ENCODE measurements at places on chromosomes 7 and 10.

- DNase-seq: no peak
Measured at GRCh38 chr7:135995748-135996147, 18.6 kb upstream of the MTPN start.

GRCh38 chr7:21028186-21028585 lies 241.5 kb upstream of the SP8 start:
- no peak for DNase-seq

DNA sequence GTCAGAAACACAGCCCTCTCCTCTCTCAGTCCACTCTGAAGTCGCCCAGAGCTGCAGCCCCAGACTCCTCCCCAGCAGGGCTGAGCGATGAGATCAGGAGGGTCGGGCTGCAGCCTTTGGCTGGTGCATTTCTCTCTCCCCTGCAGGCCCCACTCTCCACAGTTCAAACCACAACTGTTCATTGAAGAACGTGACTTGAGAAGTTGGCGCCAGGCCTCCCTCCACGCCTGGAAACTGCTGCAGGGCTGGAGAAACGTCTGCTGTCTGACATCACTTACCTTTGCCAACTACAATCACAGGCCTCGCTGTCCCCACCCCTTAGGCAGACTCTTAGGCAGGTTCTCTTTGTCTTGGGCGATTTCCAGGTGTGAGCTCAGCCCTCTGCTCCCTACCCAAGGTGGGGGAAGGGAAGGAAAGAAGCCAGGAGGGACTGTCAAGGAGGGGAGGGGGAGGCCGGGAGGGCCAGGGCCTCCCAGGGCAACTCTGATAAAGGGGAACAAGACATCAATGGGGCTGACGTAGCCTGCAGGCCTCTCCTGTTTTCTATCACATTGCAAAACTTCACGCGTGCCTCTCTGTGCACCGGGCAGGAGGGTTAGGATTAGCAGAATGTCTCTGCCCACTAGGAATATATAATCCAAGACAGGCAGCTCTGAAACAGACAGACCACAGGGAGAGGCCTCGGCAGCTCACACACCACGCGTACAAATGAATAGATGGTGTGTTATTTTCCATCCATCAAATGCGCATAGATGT lies 32.7 kb downstream of the CALML5 start:
- DNase-seq: no peak

GRCh38 chr7:16543456-16543855 lies 16.8 kb downstream of the LRRC72 start:
- DNase-seq: no peak

- DNase-seq: no peak
Measured at GRCh38 chr7:55065079-55065478, 46.3 kb downstream of the EGFR start.

DNA sequence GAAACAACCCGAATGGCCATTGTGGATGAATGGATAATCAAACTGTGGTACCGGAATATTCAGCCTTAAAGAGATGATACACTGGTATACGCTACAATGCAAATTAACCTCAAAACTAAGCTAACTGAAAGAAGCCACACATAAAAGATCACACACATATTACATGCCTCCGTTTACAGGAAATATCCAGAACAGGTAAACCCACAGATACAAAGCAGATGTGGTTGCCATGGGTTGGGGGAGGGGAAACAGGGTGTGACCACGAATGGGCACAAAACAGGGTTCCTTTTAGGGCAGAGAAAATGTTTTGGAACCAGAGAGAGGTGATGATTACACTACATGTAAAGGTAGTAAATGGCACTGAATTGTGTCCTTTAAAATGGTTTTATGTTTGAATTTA lies 16.6 kb downstream of the ESYT2 start:
- peak; percentile 54 for DNase-seq

GRCh38 chr7:134865001-134865845 lies 85.8 kb downstream of the CALD1 start:
- DNase-seq: no peak

- DNase-seq: no peak
Measured at GRCh38 chr7:15889507-15889906, 203.0 kb upstream of the MEOX2 start.

DNA sequence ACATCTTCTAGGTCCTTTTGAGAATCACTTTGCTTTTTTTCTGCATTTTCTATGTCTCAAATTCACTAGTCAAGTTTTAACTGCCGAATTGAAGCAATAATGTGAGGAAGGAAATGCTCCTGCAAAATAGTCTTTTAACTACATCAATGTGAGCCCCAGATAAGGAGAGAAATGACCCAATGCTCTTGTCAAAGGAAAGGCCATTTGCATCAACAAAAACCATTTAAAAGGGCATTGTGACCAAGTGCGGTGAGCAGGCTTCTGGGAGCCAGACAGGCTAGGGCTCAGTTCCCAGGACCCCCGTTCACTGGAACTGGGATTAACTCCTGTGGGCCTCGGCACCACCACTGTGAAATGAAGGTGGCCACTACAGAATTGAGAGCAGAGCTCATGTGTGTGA lies 127.9 kb upstream of the EEPD1 start:
- DNase-seq: no peak

DNA sequence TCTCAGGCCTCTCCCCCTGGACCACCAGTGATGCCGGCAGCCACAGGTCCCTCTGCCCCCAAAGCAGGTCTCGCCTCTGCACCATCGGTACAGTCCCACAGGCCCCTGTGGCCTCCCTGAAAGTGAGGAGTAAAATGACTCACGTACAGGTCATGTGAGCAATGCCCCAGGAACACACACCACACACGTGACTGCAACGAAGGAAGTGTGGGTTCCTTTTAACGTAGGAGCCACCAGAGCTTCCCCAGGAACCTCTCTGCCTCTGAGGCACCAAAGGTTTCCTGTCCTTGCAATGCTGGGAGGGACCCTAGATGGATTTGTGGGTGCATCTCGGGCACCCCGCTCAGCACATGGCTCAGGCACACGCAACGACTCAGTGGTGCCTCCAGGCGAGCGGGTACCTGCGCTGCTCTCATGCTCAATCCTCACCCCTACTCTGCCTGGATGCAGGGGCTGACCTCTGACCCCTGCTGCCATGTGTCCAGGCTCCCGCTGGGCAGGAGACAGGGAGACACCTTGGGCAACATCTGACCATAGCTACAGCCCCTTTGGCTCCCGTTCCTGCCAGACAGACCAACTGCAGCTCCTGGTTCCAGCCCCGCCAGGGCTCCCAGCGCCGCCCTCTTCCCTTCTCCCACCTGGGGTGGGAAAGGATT lies 120.7 kb downstream of the PRKAG2 start:
- peak; percentile 43 for DNase-seq

- DNase-seq: no peak
Measured at GRCh38 chr7:28182071-28182471, 1.5 kb upstream of the JAZF1 start.

- no peak for DNase-seq
Measured at GRCh38 chr10:35372329-35372728, 36.0 kb downstream of the CCNY start.

DNA sequence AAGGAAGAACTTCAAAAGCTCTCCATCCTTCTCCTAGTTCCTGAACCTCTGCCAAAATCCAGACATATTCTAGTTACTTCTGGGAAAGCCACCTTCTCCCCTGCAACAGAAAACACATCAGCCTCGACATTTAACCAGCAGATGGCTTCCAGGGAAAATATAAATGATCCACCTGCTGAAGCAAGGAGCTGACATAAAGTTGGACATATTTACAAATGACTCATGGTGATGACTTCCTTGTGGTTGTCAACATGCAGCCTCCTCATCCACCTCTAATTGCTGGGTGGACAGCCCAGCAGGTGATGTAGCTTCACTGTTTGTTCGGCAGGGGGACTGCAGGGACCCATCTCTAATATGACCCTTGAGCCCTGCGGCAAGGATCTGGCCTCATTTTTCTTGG lies 266.0 kb downstream of the C7orf25 start:
- no peak for DNase-seq

DNA sequence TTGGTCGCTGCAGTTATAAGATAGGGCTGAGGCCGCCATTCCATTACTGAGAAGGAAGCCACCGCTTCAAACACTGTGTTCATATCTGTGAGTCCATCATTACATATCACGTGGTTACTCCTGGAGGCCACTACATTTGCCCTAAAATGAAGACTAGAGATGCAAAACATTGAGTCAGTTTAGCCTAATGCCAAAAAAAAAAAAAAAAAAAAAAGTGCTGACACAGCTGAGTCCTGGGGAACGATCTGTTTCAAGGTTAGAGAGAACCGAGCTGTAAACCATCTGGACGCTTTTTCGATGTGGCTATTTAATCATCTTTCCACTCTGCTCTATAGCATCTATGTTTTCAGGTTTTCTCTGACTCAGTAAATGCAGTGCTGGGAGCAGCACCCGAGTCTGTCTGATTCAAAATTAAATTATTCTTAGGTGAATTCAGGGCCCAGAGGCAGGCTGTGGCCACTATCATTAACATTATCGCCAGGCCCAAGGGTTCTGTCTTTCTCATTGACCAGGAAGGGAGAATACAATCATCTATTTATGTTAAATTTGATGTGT lies 449.1 kb downstream of the PAXIP1 start:
- DNase-seq: no peak

DNA sequence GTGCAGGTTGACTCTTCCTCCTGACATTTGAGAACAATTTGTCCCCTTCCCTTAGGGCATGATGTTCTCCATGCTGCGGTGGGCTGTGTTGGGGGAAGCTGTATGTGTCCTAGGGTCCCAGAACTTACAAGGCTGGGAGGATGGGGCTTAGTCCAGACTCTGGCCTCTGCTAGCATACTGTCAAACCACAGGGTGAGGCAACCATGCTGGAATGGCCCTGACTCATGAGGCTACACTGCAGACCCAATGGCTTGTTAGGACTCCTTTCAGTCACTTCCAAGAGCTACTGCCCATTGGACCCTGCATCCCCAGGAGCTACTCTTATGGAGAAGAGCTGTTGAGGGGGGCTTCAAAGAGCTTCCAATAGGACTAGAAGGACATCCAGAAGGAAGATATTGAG lies 20.1 kb upstream of the FAM170B start:
- DNase-seq: no peak

DNA sequence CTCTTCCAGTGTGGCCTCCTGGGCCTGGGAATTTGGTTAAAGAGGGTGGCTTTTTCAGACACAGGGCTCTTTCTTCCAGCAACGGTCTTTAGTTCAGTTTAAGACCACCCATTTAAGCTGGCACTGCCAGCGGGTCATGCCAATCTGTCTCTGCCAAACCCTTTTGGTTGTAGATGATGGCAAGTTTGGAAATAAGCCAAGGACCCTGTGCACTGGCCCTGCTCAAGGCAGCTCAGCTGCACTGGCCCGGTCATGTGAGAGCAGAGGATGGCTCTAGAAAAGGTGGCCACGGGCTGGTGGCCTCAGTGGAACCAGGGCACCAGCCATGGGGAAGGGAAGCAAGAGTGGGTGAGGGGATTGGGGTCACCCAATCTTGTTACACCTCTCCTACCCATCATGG lies 294.1 kb downstream of the GLRX3 start:
- no peak for DNase-seq

DNA sequence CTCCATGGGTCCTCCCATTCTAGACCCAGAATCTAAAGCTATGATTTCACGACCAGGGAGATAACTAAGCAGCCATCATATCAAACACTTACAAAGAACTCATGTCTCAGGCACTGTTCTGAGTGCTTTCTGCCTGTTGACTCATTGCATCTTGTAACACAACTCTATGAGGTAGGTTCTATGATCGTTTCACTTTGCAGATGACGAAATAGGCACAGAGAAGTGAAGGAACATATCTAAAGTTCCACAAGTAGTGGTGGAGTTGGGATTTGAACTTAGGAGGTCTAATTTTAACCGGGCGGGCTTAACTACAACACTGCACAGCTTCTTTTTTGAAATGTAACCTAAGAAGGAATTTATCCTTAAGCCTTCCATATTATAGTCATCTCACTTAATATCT lies 2.9 kb downstream of the RBP4 start:
- no peak for DNase-seq

DNA sequence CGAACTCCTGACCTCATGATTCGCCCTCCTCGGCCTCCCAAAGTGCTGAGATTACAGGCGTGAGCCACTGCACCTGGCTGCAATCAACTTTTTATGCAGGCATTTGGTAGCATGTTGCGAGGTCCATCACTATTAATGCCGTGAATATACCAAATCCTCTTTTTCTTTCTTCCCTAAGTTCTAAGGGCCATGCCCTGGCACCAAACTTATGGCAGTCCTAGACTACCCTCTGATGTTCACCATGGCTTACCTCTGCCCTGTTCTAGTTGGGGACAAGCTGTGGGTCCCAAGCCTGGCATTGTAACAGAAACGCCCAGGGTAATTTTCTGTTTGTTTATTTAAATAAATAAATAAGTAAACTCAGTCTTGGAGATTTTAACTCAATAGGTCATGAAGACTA lies 13.3 kb downstream of the PRSS2 start:
- no peak for DNase-seq

DNA sequence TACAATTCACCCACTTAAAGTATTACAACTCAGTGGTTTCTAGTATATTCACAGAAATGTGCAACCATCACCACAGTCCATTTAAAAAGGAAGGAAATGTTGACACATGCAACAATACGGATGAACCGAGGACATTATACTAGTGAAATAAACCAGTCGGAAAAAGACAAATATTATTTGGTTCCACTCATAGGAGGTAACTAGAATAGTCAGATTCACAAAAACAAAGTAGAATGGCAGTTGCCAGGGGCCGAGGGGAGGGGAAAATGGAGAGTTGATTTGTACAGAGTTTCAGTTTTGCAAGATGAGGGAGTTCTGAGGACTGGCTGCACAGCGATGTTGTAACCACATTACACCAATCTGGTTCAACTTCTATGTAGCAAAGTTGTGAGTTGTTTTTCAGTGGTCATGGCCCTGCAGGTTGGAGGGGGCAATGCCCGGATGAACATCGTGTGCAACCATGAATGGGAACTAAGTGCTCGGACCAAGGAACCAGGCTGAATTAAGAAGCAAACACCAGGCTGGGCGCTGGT lies 17.6 kb upstream of the TNPO3 start:
- DNase-seq: no peak

DNA sequence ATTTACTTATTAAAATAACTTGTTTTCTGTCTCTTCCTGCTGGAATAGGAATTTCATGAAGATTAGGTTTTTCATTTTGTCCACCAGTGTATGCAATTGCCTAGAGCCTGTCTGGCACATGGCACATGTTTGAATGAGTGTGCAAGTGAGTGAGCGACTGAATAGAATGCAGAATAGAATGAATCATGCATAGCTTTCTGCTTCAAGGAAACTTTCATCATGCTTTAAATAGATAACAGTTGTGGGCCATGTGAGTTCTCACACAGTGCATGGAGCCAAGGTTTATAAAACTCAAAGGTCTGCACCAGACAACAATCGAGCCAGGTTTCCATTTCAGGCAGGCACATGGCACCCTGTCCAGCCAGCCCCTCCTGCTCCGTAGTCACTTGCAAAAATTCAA lies 74.2 kb upstream of the HECW1 start:
- DNase-seq: no peak

GRCh38 chr7:30816645-30817370 lies 45.6 kb downstream of the MINDY4 start:
- DNase-seq: no peak

All from activated T-helper 1 cell treated with anti-CD3 and anti-CD28 coated beads, Interleukin-2, amount 50 U/mL, for 16 hours (primary cell).